Pulmonary artery endothelial cell (primary cell): ENCODE measurements at places on chromosomes 6 and 20. TPM values are rescaled to one million over a fixed set of nuclear protein-coding genes. Genes with fewer than 3 reads are reported as not detected.

DNA sequence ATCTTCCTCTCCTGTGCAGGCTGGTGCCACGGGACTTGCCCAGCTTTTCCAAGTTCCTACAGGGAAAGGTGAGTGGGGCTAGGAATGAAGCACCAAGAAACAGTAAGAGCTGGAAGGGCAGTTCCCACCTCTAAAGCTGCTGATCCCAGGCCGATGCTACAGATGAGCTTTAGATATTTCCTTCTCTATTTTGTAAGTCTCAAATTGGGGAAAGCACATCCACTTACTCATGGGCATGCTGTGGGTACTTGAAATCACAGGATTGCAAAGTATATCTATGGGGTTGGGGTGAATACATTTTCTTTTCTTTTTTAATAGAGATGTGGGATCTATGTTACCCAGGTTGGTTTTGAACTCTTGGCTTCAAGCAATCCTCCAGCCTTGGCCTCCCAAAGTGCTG lies 3.1 kb downstream of the ZBTB2 start:
- DNase-seq: no peak

SPTLC3 gene
- total RNA-seq: 0.40 and 0.71 TPM in 2 replicates

RAMACL gene
- total RNA-seq: 1.4 and 2.4 TPM in 2 replicates

HLA-DPB1 gene
- total RNA-seq: 0.46 and 10.3 TPM in 2 replicates

TMEM170B gene
- 5.4 and 5.6 TPM in 2 replicates for total RNA-seq

- DNase-seq: no peak
Measured at GRCh38 chr6:36533321-36533720, 14.0 kb downstream of the STK38 start.

GRCh38 chr6:170093658-170094596 lies 197.0 kb downstream of the DLL1 start:
- DNase-seq: no peak

- no peak for DNase-seq
Measured at GRCh38 chr20:52476074-52476750, 284.6 kb upstream of the ZFP64 start.

DNA sequence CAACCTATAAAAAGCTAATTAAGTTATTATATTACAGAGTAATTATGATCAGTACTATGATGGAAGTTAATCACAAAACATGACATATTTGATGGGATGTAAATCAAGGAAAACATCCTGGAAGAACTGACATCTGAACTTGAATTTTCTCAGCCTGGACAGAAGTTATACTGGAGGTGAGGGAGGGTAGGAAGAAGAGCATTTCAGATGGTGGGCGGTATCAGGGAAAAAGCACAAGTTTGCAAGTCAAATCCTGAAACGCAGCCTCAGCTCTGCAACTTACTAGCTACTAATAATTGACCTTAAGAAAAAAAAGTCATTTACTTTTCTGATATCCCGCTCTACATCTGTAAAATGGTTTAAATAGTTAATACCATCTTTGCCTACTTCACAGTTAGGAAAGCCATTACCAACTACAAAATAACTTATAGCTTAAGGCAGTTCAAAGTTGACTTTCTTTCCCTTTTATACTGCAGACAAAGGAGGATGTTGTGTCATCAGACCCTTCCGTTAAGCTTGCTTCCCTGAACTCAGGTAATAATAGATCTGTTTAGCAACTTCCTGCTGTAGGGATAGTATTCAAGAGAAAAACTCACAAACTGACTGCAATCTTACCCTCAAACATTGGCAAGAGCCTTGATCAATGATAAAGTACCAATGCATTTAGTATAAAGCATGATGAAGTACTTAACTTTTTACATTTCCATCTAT lies 21.0 kb downstream of the NOL7 start:
- DNase-seq: no peak

DNA sequence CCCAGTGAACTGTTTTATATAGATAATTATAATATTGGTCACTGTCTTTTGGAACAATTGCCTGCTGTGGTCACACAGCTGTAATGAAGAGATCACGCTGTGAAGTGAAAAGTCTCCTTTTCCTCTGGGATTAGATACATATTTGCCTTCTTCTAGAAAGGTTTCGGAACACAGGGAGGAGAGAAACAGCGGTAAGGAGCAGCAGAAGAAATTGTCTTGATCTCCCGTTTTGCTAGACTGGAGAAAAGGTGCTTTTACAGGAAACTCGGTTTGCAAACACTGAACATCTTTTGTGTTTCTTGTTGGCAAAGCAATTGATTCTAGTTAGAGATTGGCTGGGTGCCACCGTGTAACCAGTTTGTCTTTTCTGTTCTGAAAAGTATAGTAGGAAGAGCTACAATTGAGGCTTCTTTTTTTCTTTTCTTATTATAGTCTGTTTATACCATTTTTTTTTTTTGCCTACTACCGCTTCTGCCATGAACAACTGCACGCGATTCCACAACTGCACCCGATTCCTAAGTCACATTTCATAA lies 404.1 kb upstream of the ID4 start:
- no peak for DNase-seq

- no peak for DNase-seq
Measured at GRCh38 chr6:32819729-32820128, 2.9 kb upstream of the HLA-DOB start.

XKR7 gene
- total RNA-seq: not detected in 2 replicates

DNA sequence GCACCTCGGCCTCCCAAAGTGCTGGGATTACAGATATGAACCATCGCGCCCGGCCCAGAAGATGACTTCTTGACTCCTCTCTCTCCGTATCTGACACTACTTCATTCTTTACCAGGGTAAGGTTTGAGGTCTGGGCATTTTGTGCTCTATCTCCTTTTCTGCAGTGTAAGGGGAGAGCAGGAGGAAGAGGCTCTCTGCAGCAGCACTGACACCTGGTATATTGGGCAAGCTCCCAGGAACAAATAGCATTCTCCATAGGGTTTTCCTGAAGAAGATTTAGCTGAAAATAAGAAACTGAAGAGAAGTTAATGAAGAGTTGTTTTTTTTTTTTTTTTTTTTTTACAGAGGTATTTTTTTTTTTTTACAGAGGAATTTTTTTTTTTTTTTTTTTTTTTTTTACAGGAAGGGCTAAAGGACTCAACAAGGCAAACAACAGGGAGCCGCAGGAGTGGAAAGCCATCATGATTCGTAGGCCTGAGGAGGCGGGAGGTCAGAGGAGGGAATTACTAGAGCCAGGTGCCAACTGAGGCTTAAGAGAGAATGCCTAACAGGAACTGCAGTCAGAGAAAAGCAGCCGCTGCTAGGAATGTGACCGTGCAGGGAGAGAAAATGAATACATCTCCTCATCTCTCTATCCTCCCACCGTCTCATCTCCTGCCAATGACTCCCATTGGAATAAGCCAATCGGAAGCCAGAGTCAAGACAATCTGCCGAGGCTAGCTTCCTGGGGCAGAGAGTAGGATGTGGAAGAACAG lies 34.7 kb upstream of the ADGRF4 start:
- no peak for DNase-seq

GRCh38 chr6:106426250-106426970 lies 65.9 kb downstream of the CRYBG1 start:
- no peak for DNase-seq
